Stimulated activated CD4-positive, alpha-beta T cell treated with anti-CD3 and anti-CD28 coated beads, Interleukin-2, amount 100 ng/mL, for 4 hours (primary cell): ENCODE measurements at places on chromosomes 12 and 14.

DNA sequence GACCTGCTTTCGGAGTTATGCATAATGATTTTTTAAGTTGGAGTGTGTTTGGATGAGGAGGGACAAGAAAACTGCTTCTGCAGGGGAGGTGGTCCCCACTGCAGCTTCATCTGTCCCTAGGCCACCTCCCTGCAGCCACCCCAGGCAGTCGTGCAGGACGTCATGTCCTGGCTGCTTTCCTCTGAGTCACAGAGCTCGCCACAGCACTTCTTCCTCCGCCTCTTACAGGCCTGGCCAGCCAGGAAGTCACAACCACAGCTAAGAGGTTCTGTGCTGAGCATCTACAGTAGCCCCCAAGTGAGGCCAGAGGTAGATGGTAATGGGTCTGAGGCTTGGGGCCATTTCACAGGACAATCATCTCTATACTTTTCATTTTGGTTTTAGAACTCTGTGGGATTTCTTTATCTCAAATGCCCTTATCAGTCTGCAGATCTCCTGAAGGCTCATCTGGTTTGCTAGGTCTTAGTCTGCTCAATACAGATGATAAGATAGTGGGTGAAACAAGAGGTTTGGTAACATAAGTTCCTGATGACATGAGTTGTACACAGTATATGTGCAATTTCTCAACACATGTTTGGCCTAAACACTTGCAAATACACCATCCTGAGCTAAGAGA lies 106.4 kb downstream of the ARF6 start:
- DNase-seq = peak; percentile 36

GRCh38 chr12:109131154-109132050 lies 15.0 kb downstream of the ACACB start:
- no peak for DNase-seq

GRCh38 chr12:51600721-51601120 lies 9.7 kb downstream of the SCN8A start:
- no peak for DNase-seq

DNA sequence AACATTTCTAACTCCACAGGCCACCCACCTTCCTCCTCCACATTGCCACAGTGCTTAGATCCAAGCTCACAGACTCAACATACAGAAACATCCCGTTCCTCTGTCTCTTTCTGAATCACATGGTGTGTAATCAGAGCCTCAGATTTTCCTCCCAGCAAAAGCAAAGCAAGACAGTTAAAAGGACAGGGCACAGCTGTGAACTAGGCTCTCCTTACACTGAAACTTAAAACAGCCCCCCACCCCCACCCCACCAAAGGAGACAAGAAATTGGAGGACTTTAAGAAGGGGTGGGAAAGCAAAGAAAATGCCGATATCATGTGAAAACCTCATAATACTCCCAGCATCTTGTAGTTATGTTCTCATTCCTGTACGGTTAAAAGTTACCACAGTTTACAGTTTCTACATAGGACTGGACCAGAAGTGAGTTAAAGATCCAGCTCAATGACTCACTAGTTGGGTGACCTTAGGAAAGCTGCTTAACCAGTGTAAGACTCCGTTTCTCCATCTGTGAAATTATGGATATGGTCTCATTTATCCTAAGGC lies 4.8 kb downstream of the YBX3 start:
- DNase-seq = no peak
